ENCODE measurements at places on chromosomes 6 and 20.

- no peak for DNase-seq
These were observed 1109.0 kb upstream of the FLRT3 start for GRCh38 chr20:15446373-15446772.

DNA sequence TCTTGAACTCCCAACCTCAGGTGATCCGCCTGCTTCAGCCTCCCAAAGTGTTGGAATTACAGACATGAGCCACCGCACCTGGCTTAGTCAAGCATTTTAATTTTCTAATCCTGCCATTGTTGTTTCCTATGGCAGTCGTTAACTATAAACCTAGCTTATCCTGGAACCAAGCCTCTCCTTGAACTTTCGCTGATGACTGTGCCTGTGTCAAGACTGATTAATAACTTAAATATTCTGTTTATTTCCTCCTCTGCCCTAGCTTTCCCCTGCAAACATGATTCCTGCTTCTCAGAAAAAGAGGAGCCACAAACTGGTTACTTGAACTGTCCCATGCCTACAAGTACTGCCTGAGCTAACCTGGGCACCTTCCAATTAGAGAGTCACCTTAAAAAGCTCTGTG, 1.5 kb downstream of the VNN1 start:
- DNase-seq = no peak

DNA sequence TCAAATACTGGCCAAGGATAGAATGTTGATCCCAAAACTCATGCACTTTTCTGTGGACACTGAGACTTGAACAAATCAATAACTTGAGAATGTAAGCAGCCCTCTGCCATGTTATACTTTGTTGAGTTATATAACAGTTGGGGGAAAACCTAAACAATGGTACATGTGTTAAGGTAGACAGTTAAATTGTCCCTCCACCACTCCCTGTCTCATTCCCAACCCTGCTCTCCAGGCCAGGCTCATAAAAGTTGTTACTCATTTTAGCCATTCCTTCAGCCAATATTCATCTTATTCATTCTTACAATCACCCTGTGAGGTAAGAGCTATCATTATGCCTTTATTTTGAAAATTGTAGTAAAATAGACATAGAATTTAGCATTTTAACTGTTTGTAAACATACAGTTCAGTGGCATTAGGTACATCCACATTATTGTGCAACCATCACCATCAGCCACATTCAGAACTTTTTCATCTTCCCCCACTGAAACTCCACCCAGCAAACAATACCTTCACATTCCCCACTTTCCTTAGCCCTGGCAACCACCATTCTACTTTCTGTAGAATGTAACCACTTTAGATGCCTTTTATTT, 38.2 kb upstream of the IER3 start:
- no peak for DNase-seq

DNA sequence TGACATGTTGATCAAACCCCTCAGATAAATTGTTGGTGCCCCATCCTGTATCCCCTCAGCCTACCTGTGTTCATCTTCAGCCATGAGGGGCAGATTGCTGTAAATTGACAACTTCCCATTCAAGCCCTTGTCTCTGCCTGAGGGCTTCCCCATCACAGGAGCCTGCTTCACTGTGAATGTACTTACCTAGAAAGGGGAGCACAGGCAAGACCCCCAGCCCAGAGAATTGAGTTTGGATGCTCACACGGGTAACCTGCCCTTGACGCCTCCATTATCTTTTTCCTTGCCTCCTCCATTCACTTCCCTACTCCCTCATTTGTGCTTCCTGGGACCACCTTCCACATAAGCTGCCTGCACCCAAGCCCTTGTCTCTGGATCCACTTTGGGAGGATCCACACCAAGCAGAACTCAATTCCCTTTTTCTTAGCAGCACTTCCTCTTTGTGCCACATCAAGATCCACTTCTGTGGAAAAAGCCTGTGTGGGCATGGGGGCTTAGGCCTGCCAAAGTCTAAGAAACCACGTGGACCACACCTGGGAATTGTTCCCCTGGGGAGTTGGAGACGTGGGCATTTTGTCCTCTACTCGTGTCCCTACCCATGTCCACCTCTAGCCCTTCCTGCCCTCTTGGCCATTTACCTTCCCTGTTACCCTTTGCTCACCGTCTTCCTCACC, 103.4 kb upstream of the FOXA2 start:
- no peak for DNase-seq

- no peak for DNase-seq
These were observed 151.8 kb downstream of the THEMIS start for GRCh38 chr6:127749095-127749494.

GRCh38 chr6:32940656-32941213, at the start of gene HLA-DMB:
Gene HLA-DMB, minus strand, starts transcription at chr6:32941028. Its CDS starts 221 bp downstream, at chr6:32940807.
- peak; percentile 11 for DNase-seq

DNA sequence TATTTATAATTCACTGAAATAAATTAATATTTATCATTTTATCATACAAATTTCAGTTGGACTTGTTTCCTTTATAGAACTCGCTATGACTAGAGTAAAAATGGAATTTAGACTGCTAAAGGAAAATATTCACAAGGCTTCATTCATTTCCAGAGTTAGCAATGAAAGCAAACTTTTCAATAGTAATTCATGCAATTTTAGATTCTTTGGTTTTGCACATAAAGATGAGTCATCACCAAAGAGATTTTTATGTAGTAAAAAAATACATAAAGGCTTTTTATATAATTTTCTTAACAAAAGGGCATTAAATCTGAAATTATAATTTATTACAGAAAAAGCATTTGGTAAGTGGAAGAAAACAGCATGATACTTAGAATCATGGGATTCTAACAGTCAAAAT, 37.2 kb upstream of the STXBP5 start:
- DNase-seq = no peak

DNA sequence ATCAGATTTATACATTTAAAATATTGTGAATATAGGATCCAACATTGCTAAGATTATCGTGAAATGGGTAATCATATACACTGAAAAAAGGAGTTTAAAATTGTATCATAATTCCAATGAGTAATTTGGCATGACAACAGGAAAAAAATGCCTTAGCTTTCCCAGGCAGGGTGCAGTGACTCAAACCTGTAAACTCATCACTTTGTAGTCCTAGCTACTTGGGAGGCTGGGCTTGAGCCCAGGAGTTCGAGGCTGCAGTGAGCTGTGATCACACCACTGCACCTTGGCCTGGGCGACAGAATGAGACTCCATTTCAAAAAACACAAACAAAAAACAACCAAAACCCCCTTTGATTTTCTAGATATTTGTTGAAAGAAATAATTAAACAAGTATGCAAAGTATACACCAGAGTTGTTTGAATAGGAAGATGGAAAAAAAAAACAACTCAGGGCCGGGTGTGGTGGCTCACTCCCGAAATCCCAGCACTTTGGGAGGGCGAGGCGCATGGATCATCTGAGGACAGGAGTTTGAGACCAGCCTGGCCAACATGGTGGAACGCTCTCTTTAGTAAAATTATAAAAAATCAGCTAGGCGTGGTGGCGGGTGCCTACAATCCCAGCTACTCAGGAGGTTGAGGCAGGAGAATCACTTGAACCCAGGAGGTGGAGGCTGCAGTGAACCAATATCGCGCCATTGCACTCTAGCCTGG, 98.7 kb downstream of the TRERF1 start:
- no peak for DNase-seq

- DNase-seq = no peak
These were observed 15.7 kb upstream of the SRSF3 start for GRCh38 chr6:36578431-36578830.

DNA sequence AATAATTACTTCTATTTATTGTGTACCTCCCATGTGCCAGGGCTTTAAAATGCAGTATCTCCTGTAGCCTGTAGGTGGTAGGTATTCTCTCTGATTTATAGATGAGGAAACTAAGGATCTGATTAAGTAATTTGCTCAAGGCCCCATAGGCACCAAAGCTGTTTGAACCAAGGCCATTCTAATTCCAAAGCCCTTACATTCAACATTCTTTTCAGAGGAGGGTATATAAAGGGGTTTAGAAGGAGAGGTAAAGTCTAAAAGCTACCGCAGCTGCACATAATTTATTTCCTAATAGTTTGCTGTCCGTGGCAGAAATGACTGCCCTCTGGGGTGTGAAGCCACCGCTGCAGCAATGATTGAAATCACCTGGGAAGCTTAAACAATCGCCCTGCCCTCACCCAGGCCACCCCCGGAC, 95.0 kb upstream of the FAM8A1 start:
- DNase-seq = no peak

DNA sequence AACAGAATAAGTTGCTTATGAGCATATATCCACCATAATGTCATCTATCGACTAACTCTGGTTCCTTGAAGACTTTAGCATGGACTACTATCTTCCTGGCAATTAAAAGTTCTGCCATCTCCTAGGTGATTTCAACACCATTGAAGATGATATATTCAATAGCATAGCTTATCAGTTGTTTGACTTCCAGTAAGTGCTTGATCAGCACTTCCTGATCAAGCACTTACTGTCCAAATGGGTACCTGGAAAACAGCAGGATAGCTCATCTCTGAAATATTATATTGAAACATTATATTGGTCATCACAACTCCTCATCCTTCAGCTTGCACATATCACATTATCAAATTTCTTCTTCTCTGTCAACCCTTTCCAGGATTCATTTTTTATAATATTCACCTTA, 75.5 kb upstream of the HMGCLL1 start:
- no peak for DNase-seq

DNA sequence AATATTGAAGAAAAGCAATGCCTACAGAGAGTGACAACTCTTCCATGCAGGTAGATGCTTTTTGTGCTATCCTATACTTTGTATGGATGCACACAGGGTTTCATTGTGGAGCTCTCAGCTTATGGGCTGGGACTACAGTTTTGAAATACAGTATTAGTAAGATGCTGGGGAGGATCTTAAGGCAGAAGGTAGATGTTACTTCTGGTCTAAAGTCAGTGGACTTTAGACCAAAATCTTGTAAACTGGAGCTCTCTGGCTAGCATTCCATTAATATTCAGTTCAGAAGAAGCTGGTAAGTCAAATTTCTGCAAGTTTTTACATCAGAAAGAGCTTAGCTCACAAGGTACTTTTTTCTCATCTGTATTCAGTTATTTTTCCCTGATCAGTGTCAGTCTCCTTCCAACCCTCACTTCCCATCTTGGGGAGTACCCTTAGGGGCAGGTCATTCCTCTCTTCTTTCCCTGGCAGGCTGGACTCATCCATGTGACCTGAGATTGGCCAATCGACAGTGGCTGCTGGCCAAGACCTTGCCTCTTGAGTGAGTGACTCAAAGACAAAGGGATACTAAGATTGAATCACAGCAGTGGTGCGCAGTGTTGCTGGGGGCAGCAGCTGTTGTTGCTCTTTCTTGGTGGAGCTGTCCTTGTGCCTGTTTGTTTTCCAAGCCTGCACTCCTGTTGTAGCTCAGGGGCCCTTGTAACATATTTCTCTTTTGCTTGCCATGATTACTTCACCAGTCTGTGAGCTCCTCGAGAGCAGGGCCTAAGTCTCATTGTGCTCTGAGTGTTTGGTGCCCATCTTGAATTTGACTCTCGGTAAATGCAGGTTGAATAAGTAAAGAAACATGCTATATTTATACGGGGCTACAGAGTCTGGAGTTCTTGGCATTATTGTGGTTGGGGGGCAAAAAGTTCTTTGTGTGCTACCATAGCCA, 2.8 kb upstream of the PHF20 start:
- no peak for DNase-seq

DNA sequence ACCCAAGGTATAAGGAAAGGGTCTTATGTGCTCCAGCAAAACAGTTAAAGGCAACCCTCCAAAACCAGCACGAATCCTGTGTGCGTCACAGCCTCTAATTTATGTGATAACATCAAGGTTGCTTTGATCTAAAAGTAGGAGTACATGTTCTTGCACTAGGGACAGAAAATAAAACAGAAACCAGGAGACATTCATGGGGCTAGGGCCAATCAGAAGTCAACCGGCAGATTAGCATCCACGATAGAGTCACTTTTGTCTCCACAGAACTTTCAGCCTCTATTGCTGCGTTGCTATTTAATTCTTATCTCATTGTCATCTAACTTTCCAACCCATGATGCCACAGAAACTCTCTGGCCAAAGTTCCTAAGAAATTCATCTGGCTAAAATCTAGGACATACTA, 178.8 kb upstream of the PTCHD4 start:
- no peak for DNase-seq

GRCh38 chr20:13900496-13900895, 89.9 kb downstream of the SEL1L2 start:
- no peak for DNase-seq

GRCh38 chr6:105802703-105803102, 283.4 kb upstream of the PRDM1 start:
- no peak for DNase-seq

GRCh38 chr6:155077784-155078183, 82.7 kb downstream of the TIAM2 start:
- no peak for DNase-seq

GRCh38 chr6:87827346-87827745, 125.3 kb upstream of the AKIRIN2 start:
- no peak for DNase-seq

DNA sequence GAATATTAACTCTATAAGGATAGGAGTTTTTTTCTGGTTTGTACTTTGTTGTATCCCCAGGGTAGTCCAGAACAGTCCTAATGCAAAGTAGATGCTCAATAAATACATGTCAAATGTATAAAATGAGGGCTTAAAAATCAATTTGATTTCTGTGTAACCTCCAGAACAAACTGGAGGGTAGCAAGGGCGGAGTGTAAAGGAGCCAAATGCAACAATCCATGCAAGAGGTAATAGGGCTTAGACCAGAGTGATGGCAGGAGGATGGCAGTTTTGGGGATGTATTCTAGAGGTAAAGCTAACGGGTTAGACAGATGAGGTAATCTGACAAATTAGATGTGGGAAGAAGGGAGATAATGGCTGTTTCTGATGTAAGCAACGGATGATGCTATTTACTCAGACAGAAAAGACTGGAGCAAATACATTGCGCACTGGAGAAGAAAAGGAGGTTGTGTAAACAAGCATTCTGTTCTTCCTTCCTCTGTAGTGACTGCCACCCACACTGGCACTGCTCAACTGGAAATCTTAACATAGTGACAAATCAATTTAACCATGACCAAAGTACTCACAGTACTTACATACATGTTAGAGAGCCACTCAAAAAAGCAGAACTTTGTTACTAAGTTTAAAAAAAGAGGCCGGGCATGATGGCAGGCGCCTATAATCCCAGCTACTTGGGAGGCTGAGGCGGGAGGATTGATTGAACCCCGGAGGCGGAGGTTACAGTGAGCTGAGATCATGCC, 2.0 kb downstream of the ZNF318 start:
- DNase-seq = no peak

- DNase-seq = no peak
These were observed 77.6 kb downstream of the RIN2 start for GRCh38 chr20:19835533-19836222.

DNA sequence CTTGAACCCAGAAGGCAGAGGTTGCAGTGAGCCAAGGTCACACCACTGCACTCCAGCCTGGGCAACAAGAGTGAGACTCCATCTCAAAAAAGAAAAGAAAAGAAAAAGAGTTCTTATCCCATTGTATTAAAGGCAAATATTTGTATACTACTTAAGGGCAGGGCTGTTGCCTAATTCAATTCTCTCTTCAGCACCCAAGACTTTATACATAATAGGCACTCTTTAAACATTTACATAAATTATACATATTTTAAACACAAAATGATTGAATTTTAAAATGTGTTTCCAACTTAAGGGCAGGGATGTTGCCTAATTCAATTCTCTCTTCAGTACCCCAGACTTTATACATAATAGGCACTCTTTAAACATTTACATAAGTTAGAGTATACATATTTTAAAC, 424.3 kb upstream of the ARID1B start:
- no peak for DNase-seq
